Renal pelvis (tissue), 12 donors: ENCODE measurements at places on chromosomes 12 and 14. TPM values are rescaled to one million over a fixed set of nuclear protein-coding genes. Genes with fewer than 3 reads are reported as not detected.

CD27 gene
- 0.83 TPM for polyA plus RNA-seq

INHBC gene
- polyA plus RNA-seq, result 0.26 TPM

- no peak for DNase-seq
Observed at GRCh38 chr14:96705422-96706092, 91.6 kb upstream of the VRK1 start.

TMPRSS12 gene
- polyA plus RNA-seq, result 0.10 TPM

GYS2 gene
- 0.11 TPM for polyA plus RNA-seq
